ENCODE measurements at places on chromosomes 12 and 14.

GRCh38 chr12:11497995-11498394, 102.6 kb upstream of the PRB2 start:
- no peak for DNase-seq

GRCh38 chr12:50222275-50222783, 55.2 kb upstream of the CERS5 start:
- DNase-seq: no peak

DNA sequence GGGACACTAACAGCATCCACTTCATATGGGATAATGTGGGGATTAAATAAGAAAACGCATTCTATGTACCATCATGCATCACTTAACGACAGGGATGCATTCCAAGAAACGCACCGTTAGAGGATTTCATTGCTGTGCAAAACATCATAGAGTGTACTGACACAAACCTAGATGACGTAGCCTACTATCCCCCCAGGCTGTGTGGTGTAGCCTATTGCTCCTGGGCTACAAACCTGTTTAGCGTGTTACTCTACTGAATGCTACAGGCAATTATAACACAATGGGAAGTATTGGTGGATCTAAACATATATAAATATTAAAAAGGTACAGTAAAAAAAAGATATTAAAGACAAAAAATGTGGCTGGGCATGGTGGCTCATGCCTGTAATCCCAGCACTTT, 230.6 kb downstream of the KSR2 start:
- DNase-seq: no peak

GRCh38 chr14:96637521-96637920, 135.3 kb downstream of the PAPOLA start:
- no peak for DNase-seq

DNA sequence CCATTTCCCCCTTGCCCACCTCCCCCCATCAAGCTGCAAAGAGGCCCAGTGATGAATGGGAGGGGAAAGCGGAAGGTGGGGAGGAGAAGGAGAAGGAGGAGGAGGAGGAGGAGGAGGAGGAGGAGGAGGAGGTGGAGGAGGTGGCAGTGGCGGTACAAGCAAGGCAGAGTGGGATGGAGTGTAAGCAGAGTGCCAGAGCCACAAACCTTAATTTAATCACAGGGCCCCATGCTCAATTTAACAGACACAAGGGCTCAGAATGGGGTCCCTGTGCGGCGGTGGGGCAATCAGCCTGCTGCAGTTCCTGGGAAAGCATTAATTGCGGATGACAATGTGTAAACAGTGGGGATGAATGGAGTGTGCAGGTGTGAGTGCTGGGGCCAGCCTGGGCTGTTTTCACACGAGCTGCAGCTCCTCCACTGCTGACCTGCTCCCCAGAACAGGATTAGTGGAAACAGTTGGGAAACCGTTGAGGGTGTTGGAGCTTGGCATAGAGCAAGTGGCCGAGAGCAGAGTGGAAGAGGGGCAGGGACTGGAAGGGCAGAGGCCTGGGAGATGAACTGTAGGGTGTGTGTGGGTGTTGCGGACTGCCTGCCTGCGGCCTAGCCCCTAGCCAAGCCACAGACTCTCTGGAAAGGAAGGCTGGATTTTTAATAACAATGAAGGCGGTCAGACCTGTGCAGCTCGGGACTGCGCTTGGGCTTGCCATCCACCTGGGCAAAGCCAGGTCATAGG, 36.4 kb upstream of the SMOC1 start:
- no peak for DNase-seq

- DNase-seq: no peak
These were observed 6.0 kb downstream of the ULK1 start for GRCh38 chr12:131900397-131900796.

GRCh38 chr12:70920251-70920851, at the start of gene PTPRR:
PTPRR (minus strand) TSS chr12:70920738; CDS start chr12:70920390, 348 bp downstream.
- DNase-seq: no peak

- no peak for DNase-seq
These were observed 4.7 kb downstream of the CHGA start for GRCh38 chr14:92927349-92928257.

DNA sequence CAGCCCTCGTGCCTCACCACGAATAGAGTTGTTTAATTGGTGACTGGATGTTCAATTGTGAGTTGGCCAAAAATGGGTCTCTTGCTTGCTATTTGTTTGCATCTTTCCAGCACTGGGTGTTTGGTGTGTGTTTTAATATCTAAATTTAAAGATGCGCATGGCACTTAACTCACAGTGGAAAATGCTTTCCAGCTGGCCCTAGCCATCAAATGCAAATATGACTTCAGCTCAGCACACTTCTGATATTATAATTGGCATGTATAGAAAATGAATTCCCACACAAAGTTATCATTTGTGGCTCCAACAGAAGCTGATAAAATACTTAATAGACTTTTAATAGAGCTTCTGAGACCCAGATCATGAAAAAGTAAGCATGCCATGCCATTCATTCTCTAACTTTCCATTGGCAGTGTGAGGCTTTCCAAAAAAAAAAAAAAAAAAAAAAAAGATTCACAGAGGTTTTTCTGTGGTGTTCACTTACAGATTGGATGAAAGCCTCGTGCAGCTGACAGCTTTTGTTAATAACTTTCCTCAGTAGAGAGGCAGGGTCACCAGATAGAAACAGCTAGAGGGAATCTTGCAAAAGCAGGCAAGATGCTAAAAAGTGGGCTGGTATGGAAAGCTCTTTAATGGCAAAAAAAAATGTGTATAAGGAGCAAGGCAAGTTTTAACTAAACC, 425.2 kb downstream of the GALC start:
- DNase-seq: no peak

DNA sequence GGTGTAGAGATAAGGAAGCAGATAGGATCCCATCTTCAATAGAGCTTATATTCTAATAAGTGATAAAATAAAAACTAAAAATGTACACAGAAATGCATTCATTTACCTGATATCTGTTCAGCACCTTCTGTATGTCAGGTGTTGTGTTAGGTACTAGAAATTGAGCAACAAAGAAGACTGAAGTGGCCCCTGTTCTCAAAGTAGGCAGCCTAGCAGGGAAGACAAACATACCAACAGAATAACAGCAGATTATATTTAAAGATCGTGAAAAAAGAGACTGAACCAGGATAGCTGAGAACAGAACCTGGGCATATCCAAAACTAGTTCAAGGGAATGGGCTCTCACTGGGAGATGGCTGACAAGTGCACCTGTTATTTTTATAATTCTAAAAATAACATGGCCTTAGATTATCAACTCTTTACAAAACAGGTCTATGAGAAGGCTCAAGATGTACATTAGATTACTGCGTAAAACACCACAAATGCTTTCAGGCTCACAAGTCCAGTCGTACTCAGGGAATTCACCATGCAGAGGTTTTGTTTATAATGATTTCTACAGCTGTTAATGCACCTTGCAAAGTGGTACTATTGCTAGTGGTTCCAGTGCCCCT, 16.4 kb downstream of the ANO6 start:
- DNase-seq: no peak
